ENCODE measurements at places on chromosomes 5 and 9.

GRCh38 chr5:28473531-28474107, 1435.2 kb upstream of the CDH9 start:
- DNase-seq = no peak

DNA sequence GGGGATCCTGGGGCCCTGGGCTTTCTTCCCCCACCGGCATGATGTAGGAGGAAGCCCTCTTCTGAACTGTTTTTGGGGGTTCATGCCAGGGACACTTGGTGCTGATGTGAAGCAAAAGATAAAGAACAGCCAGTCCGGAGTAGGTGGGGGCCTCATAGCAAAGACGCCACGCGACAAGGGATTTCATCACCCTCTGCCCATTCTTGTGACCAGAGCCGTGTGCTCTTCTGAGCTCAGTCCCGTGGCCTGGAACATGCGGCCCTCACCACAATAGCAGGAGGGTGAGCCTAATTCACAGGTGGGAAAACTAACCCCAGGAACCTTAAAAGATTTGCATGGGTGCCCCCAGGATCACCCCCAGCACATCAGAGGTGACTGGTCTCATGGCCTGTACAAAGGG, 225.9 kb downstream of the HSPA4 start:
- DNase-seq = no peak

DNA sequence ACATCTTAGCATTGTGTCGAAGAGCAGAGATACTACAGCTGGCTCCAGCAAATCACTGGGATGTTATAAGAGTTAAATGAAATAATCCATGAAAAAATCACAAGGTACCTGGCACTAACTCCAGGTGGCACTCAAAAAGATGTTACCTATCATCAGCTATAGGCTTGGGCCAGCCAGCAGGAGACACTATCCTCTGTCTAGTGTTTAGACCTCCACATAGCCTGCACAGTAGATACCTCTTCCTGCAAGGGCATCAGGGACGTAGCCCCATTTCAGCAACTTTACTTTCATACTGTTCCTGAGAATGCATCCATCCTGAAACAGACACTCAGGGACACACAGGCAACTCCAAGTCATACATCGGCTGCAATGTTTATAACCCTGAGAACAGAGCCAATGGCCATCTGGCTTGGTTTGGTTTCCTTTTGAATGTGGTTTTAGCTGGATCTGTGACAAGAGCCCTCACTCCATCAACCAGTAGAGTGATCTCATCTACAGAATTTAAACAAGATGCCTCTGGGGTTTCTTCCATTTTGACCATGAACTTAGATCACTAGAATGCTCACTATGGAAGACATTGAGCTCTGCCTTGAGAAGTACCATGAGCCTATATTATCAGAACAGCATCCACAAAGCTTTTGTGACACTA, 69.9 kb downstream of the TLE1 start:
- DNase-seq = no peak

DNA sequence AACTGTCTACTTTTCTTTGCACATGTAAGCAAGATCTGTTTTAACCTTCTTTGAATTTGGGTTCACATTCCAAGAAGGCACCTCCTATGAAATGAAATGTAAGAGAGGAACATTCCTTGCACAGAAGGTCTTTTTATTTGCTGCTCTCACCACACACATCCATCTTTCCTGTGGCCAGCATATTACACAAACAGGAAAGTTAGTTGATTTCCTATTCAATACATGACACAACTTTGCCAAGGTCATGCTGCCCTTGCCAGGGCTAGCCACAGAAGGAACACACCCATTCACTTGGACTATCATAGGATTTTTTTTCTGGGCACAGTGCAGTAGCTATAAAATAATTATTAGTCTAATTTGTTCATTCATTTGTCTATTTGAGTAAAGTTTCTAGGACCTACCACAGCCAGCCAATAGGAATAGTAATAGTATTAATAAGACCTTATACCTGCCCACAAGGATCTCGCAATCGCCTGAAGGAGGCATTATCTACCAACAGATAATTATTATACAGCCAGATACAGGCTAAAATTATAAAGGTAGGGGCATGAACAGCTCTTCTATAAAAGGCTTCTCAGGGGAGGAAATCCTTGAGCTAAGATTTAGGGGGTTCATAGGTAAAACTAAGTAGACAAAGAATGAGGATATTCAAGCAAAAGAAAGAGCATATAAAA, 78.1 kb upstream of the NREP start:
- DNase-seq = no peak

DNA sequence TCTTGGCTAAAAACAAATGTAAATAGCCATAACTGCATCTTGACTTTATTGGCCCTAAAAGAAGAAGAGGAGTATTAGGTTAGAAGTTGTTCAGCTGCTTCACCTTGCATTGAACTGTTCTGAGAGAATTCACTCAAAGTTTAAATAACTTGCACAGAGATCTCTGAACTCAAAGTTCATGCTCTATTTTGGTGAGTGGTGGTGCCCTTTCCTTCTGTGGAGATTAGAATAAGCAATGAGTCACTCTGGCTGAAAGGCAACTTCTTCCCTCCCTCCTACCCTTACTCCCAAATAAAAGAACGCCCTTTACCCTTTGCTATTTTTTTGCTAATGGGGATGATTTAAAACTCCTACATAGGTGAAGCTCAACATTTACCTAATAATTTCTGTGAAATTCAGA, 48.9 kb downstream of the ERMP1 start:
- no peak for DNase-seq

- DNase-seq = peak; percentile 72
These were observed 68.7 kb upstream of the ZNF618 start for GRCh38 chr9:113807173-113808061.

GRCh38 chr5:135396459-135397055, 2.5 kb downstream of the MACROH2A1 start:
- no peak for DNase-seq

DNA sequence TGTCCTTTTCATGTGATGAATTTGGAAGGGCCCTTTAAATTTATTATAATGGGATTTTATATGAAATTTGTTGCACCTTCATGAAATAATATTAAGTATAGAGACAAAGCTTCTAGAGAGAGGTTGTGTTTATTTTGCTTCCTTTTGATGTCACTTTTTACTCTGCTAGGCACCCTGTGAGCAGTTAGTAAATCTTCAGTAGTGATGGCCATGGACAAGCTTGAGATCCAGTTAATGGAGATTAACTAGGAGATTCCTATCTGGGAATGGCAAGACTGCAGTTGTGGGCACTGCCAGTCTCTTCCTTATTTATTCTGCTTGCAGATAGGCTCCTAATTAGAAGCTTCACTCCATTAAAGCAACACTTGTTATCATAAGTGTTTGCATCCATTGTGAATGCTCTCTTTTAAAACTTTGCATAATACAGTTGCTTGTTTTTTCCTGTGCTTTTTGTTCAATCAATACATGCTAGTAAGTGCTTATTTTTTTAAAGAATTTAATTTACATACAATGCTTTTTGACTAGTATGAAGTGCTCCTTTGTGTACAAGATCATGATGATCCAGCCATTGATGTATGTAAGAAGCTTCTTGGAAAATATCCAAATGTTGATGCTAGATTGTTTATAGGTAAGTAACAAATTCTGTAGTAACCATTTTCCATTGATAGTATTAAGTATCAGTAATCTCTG, 25.9 kb downstream of the UGCG start:
- no peak for DNase-seq

Data from retina (tissue), 1 donor.